ENCODE measurements at places on chromosomes 11 and 22. TPM values are rescaled to one million over a fixed set of nuclear protein-coding genes. Genes with fewer than 3 reads are reported as not detected.

OVCH2 gene
- total RNA-seq: not detected

TREH gene
- total RNA-seq: not detected

NRIP3 gene
- 4.1 TPM for total RNA-seq

TSGA10IP gene
- total RNA-seq: not detected

Measured in fibroblast of lung (primary cell).